Natural killer cell treated with Interleukin-12 subunit alpha and Interleukin-12 subunit beta and Interleukin-15 and Interleukin-18, amount 100 ng/mL, for 72 hours (primary cell): ENCODE measurements at places on chromosomes 5 and 9. TPM values are rescaled to one million over a fixed set of nuclear protein-coding genes. Genes with fewer than 3 reads are reported as not detected.
A peak's percentile ranks its signal among the peaks of the same experiment; 100 is the strongest.

The OR1J2 gene
- total RNA-seq = not detected

DNA sequence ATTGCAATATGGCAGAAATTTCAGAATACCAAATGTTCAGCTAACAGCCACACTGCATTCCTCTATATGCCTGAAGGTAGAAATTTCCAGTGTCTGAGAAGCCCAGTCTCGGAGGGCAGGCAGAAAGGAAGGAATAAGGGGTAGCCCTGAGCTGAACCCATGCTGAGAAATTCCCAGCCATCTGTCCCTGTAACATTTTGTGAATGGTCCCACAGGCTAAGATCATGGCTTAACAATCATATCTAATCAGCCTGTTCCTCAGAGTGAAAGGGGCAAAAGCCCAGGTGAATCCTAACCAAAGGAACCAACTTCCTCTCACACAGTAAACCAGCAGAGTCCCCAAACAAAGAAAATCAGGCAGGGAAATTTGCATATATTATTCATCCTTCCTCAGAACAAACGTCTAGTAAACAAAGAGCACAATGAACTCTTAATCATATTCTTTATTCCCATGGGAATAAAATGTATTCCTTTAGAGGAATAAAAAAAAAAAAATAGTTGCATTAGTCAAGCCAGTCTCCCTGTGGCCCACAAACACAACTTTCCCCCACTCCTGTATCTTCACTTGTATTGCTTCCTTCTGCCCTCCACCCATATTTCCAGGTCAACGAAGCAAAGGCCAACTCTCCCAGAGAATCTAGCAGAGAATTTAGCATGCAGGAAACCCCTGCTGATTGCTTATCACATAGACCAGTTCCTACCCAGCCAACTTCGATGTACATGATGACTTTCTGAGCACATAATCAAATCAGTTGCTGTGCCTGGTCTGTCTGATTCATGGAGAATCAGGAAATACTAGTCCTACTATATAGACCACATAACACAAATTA, 257.6 kb downstream of the FAM114A2 start:
- no peak for DNase-seq

DNA sequence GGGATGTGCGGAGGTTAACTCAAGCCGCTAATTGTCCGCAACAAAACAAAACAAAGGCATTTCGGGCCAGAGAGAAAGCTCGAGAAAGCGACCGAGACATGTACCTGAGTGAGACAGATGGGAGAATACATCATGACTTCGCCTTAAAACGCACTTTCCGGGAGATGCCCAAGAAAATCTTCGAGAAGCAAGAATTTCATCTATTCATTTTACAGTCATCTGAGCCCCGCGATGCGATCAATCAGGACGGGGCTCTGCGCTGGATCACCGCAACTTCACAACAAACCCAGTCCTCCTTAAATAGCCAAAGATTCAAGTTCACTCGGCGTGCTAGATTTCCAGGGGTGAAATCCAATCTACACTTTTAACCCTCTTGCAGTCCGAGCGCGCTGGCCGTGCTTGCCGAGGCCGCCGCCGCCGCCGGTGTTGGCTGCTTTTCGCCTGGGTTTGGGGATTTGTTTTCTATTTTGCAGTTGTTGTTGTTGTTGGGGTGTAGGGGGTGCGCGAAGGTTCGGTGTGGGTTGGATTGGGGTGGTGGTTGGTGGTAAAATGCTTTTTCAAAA, 482 bp downstream of the NFIB start:
- DNase-seq = no peak

DNA sequence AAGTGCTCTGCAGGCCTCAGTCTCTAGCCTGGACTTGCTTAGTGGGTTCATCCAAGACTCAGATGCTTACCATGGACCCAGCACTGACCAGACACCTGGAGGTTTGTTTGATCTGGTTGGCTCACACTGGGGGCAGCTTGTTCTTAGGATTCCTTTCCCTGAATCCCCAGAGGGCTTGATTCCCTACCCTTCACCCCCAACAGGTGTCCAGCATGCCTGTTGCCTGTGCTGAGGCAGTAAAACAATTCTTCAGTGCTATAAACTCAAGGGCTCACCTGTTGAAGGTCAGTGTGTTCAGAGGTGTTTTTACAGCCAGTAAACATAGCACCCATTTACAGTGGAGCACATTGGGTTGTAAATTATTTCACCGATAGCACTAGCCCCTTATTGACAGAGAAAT, 123.8 kb upstream of the KLF4 start:
- DNase-seq = no peak

DNA sequence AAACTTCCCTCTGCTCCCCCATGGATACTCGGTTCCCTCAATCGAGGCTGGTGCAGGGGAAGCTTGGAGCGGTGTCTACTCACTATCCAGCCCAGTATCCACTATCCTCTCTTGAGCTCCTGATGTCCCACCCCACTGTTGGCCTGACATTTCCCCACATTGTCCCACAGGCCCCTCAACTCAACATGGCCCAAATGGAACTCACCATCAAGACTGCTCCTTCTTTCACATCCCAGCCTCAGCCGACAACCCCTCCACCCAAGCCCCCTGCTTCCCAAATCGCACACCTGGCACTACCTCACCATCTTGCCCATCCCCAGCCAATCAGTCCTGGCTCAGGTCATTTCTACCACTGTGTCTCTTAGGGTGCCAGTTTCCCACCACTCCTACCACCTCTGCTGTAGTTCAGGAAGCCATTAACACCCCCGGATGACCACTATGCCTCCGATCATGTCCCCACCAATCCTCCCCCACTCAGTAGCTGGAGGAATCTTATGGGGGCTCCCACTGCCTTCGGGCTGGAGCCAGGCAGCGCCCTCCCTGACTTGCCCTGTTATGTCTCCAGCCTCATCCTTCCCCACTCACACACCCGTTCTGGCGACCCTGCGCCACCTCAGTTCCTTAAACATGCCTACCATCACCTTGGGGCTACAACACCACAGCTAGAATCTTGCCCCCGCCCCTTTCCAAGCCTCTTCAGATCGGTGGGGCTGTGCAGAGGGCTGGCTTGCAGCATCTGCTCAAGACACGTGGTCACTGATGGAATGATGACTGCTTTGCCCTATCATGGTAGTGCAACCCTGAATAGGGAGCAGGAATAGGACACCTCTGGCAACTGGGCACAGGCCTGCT, 273.6 kb downstream of the FSTL4 start:
- DNase-seq = peak; percentile 26

The TMEM252 gene
- total RNA-seq = not detected

- DNase-seq = no peak
These were observed 3.0 kb downstream of the F2RL2 start for GRCh38 chr5:76620166-76620565.

The PKD2L2 gene
- total RNA-seq = not detected

GRCh38 chr5:39024884-39025283, 49.3 kb downstream of the RICTOR start:
- DNase-seq = no peak

DNA sequence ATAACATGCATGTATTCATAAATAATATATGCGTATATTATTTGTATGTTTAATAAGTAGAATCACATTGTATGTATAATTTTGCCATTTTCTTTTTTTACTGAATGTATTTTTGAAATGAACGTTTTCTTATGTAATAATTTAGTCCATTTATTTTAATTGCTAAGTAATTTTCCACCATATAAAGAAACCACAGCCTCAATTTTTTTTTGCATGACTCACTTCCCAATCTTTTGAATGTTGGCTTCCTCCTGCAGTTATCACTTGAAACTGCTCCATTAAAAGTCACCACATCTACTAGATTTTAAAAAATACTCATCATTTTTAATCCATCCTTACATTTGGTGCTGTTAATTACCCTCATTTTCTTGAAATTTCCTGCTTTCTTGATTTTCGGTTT, 363.3 kb upstream of the MEF2C start:
- no peak for DNase-seq

DNA sequence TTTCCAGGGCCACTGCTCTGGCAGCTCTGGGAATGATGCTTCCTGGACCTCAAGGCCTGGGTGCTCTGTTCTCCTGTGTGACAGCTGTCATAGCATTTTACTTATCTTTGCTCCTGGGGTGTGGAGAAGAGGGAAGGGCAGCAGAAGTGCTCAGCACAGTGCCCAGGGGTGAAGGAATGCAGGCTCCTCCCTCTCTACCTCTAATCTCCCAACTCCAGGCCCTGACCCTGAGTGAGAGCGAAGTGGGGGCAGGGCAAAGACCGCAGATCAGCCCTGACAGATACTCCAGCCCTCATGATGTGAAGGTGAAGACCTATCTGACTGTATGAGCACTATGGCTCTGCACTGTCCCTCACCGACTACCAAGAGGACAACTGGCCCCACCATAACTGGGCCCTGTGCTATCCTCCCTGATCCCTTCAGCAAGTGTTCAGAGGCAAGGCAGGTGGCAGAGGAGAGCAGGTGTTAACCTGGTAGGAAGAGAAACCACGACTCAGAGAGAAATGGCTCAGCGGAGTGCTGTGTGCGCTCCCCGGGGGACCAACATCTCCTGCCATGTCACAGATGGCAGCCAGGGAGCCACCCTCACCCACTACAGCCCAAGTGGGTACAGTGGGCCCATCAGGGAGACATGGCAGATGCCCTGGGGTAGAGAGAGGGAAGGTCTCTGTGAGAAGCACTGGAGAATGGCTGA, 16.8 kb downstream of the ACSL6 start:
- DNase-seq = no peak
